ENCODE measurements at places on chromosomes 12 and 14.

- DNase-seq: no peak
Measured at GRCh38 chr14:55897031-55897430, 221.2 kb upstream of the PELI2 start.

- no peak for DNase-seq
Measured at GRCh38 chr12:101923045-101923718, 45.8 kb downstream of the DRAM1 start.

DNA sequence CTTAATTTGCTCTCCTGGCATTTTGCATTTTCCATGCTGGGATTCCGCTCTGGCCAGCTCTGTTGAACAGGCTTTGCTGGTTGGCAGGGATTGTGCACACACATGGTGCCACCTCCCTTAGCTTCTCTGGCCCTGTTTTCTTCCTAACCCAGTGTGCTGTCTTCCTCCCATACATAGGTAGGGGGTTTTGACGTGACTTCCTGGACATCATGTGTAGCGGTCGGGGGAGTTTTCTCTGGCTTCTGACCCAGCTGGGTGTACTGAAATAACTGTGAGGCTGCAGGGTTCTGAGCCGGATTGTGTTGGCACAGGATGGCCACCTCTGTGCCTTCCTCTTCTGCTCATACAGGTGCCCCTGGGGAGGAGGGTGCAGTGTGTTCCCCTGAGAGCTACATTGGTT is 25.7 kb downstream of the C14orf132 start:
- peak; percentile 45 for DNase-seq

DNA sequence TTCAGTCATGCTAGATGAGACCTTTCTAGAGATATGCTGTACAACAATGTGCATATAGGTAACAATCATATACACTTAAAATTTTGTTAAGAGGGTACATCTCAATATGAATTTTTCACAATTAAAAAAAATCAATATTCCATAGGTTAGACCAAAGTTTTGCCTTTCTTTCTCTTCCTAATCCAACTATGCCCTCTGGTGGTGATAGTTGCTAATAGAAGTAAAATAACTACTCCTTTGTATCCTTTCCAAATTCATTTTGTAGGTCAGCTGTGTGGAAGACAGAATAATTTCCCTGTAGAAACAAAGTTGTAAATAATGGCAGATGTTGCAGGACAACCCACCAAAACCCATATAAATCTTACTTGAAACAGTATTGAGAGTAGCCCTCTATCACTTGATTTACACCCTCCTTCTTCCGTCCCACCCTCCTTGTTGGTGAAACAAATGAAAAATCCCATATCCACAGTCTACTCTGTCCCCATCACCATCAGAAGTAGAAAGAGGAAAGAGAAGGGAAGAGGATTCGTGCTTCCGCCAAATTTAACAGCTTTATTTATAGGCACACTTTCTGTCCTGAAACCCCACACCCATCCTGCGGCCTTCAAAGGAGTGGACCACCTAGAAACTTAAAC is 34.2 kb upstream of the KICS2 start:
- no peak for DNase-seq

GRCh38 chr12:76692846-76693245 is 71.1 kb upstream of the ZDHHC17 start:
- DNase-seq: no peak

DNA sequence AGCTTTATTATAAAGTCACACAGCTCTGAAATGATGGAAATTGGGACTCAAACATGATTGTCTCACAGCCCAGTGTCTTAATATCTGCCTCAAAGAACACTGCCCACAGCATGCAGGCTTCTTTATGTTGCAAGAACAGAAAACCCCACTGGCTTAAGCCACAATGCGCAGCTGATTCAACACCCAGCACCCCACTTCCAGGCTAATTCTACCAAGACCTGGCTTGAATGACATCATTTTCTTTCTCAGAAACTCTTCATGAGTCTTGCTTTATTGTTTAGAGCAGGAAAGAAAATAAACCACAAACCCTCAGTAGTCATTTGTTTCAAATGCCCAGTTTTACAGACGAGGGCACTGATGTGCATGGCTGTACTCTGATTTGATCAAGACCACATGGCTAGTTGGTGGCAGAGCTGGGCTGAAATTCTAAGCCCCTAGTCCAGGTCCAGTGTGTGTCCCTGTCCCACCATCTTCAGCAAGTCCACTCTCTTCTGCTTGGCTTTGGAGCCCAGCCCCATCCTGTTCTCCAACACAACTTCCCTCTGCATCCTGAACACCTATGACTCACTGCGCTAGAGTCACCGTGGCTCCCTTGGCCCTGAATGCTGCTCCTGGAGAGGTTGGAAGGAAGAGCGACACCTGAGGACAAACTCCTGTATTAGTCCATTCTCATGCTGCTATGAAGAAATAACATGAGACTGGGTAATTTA is 50.3 kb upstream of the SRSF5 start:
- no peak for DNase-seq
